Activated CD8-positive, alpha-beta memory T cell treated with anti-CD3 and anti-CD28 coated beads for 4 hours (primary cell): ENCODE measurements at places on chromosomes 12 and 14.

- no peak for DNase-seq
Observed at GRCh38 chr12:91817517-91817916, 328.1 kb downstream of the BTG1 start.

DNA sequence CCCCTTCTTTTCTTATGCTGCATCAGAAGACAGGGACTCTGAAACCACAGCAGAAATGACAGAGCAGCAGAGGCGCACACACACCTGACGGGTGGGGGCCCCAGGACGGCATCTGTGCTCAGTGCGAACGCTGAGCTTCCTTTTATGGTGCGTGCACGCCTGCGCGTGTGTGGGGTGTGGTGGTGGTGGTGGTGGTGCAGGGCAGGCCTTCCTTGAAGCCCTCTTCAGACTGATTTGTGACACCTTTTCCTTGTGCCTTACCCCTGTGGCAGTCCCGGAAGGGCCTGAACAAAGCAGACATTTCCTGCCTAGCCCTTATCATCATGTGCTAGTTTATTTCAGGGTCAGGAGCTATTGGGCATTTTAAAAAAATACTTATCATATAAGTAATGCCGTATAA, 75.7 kb downstream of the TSPAN9 start:
- DNase-seq: no peak

DNA sequence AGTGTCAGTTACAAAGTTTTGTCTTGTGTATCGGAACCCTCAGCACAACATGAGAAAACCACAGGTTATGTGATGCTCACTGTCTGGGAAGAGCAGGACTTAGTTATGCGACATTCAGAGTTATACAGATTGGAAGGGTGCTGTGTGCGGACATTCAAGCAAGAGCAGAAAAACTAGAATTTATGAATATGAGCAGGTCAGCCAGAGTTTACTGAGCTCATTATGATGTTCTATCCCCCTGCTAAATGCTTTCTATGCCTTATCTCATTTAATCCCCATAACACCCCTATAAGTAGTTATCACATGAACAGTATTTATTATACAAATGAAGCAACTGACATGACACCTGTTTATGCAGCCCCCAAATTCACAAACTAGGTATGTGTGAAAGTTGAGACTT, 1083.2 kb downstream of the FLRT2 start:
- no peak for DNase-seq

GRCh38 chr14:56857216-56857615, 46.9 kb upstream of the OTX2 start:
- DNase-seq: no peak

DNA sequence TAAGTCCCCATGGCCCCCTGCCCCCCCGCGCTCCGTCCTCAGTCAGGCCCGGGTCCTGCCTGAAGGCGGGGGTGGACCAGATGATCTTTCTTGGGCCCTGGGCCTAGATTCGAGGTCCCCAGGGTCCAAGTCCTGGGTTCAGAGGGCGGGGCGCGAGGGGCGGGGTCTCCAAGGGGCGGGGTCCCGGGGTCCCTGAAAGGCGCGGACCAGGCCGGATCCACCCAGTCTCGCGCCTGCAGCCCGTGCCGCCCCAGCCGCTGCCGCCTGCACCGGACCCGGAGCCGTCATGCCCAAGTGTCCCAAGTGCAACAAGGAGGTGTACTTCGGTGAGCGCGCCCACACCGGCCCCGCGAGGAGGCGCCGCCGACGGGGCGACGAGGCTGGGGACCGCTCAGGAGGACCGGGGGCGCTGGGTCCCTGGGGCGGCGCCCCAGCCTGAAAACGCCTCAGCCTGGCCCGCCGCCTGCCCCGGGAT, 325 bp downstream of the CRIP1 start:
- no peak for DNase-seq
